ENCODE measurements at places on chromosomes 2 and 18.

GRCh38 chr2:10530607-10531239 is 82.6 kb upstream of the ODC1 start:
- no peak for DNase-seq

DNA sequence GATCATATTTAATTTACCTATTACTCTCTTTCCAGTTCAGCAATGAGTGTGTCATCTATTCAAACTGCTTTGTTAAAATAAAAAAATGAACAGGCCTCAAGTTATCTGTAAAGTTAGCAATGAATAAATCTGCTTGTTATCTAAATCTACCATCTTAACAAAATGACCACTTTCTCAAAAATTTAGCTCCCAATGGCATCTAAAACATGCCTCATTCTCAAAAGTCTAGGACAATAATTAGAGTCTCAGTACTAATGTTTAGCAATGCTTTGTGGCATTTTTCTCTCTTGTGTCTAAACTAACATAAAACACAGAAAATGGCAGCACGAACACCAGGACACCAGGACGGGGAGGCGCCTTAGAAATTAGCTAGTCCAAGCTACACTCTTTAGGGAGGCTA is 3.6 kb upstream of the ASAP2 start:
- DNase-seq, result no peak

DNA sequence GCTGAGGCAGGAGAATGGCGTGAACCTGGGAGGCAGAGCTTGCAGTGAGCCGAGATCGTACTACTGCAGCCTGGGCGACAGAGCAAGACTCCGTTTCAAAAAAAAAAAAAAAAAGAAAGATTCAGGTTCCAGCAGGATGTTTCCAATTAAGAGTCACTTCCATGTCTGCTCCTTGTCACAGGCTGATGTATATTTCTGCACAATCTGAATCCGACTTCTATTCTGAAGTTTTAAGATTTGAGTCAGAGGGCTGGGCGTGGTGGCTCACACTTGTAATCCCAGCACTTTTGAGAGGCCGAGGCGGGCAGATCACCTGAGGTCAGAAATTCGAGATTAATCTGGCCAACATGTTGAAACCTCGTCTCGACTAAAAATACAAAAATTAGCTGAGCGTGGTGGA is 24.7 kb downstream of the SNRPD1 start:
- no peak for DNase-seq

DNA sequence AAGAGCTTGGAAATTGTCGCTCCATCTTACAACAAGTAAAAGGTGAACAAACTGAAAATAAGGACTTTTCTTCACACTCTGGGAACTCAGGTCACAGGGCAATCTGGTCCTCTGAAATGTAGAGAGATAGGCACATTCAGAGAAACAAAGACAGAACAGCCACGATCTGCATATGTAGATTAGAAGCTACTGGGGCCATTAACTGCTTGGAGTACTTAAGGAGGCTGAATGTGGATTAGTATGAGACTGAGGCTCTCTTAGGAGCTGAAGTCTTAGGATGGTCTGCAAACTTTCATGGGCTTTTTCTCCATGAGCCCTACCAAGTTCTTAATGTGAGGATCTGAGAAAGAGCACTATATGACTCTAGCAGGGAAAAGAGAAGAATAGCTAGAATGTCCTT is 265.3 kb upstream of the NXPH2 start:
- no peak for DNase-seq

GRCh38 chr2:185757356-185757755 is 18.8 kb downstream of the FSIP2 start:
- no peak for DNase-seq

- no peak for DNase-seq
These were observed 67.0 kb upstream of the TCF4 start for GRCh38 chr18:55654986-55655385.

- no peak for DNase-seq
These were observed 59.5 kb upstream of the LYPD1 start for GRCh38 chr2:132729522-132729921.

DNA sequence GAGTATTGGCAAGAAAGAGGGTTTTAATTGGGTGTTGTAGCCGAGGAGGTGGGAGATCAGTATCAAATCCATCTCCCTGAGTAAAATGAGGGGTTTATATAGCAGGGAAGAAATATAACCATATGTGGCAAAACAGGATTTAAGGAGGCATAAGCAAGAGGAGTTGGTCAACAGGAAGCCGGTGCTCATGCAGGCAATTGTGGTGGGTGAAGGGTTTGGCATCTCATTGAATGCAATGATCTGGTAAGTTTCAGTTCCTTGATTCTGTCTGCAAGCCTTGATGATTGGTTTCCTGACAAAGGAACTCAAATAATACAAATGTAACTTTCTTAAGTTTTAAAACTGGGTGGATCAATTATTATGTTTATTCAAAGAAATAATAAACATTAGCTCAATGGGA is 564.4 kb upstream of the LINC00305 start:
- no peak for DNase-seq

GRCh38 chr2:98598781-98599428 is 9.4 kb downstream of the COA5 start:
- DNase-seq, result no peak

- DNase-seq, result no peak
These were observed 29.2 kb upstream of the ALLC start for GRCh38 chr2:3628800-3629199.

- no peak for DNase-seq
These were observed 91.3 kb downstream of the ANTXR1 start for GRCh38 chr2:69104261-69104660.

GRCh38 chr2:230023313-230023712 is 45.4 kb downstream of the SLC16A14 start:
- no peak for DNase-seq

DNA sequence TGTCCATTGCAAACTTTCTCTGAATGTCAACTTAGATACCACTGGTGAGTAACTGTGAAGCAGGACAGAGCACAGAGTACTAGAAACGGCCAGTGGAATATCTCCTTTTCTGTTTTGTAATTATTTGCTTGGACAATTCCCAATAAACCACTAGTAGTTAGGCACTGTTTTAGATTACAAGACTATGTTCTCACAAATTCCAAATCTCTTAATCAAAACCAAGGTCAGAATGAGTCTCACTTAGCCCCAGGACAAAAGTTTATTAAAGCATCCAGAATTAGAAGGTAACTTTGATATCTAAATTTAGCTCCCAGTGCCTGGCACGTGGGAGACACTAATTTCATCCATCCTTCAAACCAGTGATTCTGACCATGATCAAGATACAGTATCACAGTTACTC is 89.0 kb downstream of the ZNF521 start:
- no peak for DNase-seq

DNA sequence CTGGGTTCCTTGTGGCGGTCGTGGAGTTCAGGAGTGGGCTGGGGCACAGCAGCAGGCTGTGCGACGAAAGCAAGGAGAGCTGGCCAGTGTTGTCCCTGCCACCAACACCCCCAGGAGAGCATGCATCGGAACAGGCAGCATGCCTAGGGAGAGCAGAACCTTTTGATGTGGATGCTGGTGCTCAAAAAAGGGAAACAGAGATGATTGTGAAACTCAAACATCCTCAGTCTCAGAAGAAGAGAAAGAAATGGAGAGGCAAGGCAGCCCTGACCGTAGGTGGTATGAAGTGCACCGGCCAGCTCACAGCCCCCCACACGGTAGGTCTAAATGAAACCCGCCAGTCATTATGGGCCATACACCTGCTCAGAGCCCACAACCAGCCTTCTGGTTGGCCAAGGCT is 253.4 kb downstream of the GBX2 start:
- no peak for DNase-seq

DNA sequence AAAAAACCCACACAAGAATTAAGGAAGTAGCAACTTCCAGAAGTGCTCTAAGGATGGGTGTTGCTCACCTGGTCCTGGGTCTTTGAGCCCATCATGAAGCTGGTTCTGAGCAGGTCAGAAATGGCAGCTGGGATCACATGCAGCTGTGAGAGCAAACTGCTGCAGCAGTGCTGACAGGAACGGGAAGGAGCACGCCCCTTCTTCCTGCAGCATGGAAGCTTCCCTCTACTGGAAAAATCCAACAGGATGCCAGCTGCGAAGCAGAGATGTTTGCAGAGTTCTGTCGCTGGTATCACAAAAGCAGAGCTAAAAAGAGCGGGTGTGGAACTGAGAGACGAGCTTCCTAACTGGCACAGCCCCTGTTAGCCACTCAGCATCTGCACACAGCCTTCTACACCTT is 33.7 kb downstream of the EIF4E2 start:
- DNase-seq, result no peak

- no peak for DNase-seq
These were observed 47.7 kb downstream of the MRPS9 start for GRCh38 chr2:105085525-105085924.

- no peak for DNase-seq
These were observed 13.6 kb downstream of the SPEG start for GRCh38 chr2:219448099-219448775.

GRCh38 chr2:84055816-84056215 is 403.3 kb downstream of the SUCLG1 start:
- DNase-seq, result no peak

DNA sequence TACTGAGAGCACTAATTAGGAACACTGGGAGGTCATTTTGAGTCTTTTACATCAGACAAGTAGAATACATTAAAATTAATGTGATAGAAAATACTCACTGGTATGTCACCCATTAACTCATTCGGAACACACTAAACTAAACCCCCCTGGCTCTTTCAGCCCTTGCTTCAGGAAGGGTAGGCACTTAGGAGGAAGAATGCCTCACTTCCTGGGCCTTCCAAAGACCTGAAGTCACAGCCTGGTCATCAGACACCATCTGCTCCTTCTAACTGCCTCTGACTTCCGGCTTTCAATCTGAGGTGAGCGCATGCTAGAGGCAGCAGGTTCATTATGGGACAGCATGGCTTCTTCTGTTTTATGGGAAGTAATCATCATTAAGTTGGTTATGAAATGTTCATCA is 451.4 kb downstream of the PID1 start:
- DNase-seq, result no peak

- no peak for DNase-seq
These were observed 2.6 kb upstream of the UBE2F start for GRCh38 chr2:237964194-237964577.

- DNase-seq, result no peak
These were observed 653.8 kb downstream of the BCL11A start for GRCh38 chr2:59899692-59900091.

GRCh38 chr2:222756951-222757650 is 85.6 kb downstream of the MOGAT1 start:
- DNase-seq, result no peak

- DNase-seq, result no peak
These were observed 102.8 kb upstream of the UBXN4 start for GRCh38 chr2:135638825-135639224.

DNA sequence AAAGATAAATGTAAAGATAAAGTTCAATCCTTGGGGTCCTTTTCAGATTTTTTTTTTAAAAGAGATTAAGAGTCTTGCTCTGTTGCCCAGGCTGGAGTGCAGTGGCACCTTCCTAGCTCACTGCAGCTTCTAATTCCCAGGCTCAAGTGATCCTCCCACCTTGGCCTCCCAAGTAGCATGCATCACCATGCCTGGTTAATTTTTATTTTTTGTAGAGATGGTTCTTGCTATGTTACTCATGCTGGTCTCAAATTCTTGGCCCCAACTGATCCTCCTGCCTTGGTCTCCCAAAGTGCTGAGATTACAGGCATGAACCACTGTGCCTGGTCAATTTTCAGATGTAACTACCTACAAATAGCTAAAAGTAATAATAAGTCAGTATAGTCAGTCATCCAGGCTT is 21.1 kb downstream of the NFE2L2 start:
- DNase-seq, result no peak

DNA sequence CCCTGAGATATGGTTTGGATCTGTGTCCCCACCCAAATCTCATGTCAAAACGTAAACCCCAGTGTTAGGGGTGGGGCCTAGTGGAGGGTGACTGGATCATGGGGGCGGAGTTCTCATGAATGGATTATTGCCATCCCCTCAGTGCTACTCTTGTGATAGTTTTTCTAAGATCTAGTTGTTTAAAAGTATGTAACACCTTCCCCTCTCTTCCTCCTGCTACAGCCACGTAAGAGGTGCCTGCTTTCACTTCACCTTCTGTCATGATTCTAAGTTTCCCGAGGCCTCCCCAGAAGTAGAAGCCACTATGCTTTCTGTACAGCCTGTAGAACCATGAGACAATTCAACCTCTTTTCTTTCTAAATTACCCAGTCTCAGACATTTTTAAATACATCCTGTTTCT is 16.9 kb downstream of the PUM2 start:
- no peak for DNase-seq

DNA sequence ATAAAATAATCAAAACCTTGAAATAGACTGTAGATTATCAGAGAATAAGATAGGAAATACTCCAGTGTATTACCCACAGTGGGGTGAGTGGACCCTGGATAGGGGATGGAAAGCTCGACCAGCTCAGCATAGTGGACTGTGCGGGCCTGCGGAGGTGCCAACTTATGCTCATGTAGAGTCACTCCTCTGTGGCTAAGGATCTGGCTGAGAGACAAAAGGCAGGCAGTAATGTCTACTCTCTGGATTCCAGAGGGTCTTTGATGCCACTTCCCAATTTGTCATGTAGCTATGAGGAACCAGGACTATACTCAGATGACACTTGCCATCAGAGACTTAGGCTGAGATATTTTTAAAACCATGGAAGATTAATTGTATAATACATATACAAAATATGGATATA is 101.9 kb upstream of the MCFD2 start:
- no peak for DNase-seq

DNA sequence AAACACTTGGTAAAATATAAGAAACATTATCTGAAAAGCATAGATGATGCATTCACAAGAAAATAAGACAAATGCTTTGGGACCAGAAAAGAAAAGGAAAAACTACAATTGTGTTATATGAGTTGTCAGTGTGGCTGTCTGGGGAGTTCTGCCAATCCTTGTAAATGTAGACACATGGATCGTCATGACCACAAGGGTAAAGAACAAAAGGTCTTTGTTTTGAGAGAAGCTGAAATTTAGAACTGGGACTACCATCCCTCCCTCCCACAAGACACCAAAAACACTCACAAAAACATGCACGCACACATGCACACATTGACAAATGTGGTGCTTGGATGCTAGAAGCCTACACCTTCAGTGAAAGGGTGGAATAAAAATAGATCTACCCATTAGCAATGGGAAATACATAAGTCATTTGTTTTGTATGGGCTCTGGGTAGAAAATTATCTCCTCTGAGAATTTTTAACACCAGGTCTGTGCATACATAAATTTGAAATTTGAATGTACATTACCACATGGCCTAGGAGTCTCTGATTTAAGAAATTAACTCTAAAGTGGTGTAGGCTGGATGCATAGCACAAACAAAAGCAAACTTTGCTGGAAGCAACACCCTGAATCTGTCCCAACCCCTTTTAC is 266.2 kb upstream of the SLC39A10 start:
- no peak for DNase-seq

- DNase-seq, result peak; percentile 58
These were observed at the start of gene RND3 for GRCh38 chr2:150487537-150488429. Gene RND3 (minus strand): TSS chr2:150487667. CDS start chr2:150487417, 250 bp downstream.

- DNase-seq, result no peak
These were observed 689.0 kb upstream of the FSHR start for GRCh38 chr2:49843314-49843713.

GRCh38 chr2:120905298-120905697 is 169.6 kb downstream of the GLI2 start:
- no peak for DNase-seq

Measured in stimulated activated CD4-positive, alpha-beta T cell treated with anti-CD3 and anti-CD28 coated beads, Interleukin-2, amount 100 ng/mL, for 48 hours (primary cell).